Umbilical cord (tissue), 2 donors: ENCODE measurements at places on chromosomes 16 and 17. TPM values are rescaled to one million over a fixed set of nuclear protein-coding genes. Genes with fewer than 3 reads are reported as not detected.

DNA sequence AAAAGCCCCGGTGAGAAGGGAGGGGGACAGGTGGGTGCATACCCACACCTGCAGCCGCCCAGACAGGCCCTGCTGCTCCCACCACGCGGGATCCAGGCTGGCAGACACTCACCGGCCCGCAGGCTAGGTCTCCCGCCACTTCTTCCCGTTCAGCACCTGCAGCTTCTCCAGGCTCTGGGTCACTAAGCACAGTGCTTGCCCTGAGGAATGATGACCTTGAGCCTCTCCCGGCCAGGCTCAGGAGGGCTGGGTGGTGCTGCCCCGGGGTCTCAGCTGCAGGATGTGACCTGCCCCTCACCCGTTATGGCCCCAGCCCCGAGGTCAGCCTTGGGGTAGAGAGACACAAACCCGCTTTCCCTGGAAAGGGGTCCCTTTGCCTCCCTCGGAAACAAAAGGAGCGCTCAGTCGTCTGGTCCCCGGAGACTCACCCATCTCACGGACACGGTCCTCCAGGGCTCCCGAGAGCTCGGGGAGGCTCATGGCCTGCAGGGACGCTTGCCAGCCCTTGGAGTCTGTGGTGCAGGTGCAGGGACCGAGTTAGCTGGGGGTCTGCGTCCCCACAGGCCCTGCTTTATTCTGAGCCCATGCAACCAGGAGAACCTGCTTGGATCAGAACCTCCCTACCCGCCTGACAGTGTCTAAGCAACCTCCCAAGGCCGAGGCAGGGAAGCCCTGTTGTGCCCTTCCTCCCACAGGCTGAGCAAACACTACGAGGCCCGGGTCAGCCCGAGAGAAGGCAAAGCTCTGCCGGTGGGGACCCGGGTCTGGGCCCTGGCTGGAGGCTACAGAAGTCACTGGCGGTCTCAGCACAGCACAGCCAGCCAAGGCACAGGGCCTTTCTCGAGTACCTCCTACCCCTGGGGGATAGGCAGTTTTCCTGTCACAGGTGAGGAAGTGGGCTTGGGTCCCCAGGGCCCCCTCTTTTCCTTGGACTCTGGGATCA lies 3.8 kb downstream of the NUDT16L1 start:
- DNase-seq: no peak

DNA sequence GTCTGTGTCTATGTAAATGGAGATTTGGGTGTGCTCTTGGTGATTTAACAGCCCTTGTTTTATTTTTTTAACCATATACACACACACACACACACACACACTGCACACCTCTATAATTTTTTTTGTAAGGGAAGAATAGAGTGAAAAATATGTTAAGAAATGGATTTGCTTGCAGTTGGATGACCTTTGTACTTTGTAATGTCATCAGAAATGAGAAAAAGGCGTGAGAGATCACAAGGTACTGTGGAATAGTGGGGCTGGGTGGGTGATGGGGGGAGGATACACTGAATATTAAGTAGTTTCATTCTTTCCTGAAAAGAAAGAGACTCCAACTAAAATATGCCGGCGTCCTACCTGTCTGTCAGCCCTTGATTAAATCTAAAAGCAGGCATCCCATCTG lies 38.7 kb downstream of the SALL1 start:
- DNase-seq: no peak

GRCh38 chr17:2380950-2381649 lies 19.8 kb downstream of the MNT start:
- DNase-seq: no peak

DNA sequence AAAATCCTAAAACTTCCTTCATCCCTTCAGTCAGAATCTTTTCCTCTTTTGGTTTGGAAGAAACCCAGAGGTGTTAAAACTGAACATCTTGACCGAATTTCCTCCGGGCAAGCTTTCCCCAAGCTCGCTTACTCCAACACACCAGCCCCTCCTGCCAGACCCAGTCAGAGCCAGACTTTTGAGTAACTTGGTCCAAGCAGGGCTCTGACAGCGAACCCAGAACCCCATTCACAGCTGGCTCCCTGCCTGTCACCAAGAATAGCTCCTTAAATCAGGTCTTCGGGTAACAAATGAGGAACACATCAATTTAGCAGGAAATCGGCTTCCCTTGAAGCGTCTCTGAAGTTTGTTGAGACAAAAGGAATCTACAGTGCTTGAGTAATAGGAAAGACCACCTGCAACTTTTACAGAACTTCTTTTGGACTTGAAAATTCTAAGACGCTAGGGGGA lies 27.3 kb downstream of the GAS7 start:
- DNase-seq: peak; percentile 65

GRCh38 chr16:1787056-1787321 lies 4.2 kb downstream of the NUBP2 start:
- no peak for DNase-seq

- DNase-seq: no peak
These were observed 3.4 kb downstream of the ZNF688 start for GRCh38 chr16:30567991-30568638.

- DNase-seq: peak; percentile 90
These were observed 2.3 kb upstream of the HOXB2 start for GRCh38 chr17:48546924-48547807.

Gene FBXW10
- 0.24 TPM for total RNA-seq

Gene TBC1D3C
- 8.7 TPM for total RNA-seq

GRCh38 chr17:6596081-6596480 lies 39.7 kb upstream of the PITPNM3 start:
- no peak for DNase-seq

Gene DHX8
- 12.5 TPM for total RNA-seq

DNA sequence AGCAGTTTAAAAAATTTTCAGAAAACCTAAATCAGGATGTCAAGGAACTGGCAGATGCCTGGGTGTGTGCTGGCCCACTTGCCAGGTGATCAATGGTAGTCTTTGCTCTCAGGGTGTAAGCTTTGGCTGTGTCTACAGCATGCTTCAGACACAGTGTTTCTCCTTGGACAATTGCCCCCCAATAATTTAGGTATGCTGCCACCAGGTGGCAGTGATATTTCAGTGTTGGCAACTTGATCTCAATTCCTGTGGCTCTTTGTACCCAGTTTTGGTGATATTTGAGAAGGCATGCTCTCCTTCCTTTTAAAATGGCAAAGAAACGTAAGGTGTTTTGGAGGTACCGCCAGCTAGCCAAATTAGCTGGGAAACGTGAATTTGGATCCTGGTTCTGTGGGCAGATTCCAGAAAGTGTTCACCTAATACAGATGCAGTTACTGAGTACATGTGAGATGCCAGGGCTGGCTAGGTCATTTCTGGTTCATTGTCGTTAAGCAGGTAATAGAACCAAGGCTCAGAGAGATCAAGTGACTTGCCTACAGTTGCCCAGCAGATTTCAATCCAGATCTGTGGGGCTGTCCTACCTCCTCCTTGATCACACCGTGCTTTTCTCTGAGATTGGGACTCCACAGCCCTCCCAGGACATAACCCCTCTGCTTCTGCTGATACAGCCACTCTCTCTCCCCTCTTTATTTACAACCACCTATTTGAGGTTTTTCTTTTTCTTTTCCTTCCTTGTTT lies 155.6 kb upstream of the PLCG2 start:
- peak; percentile 52 for DNase-seq

Gene DNAI2
- not detected for total RNA-seq

- no peak for DNase-seq
These were observed 10.8 kb upstream of the TAOK1 start for GRCh38 chr17:29379084-29379991.
